Muscle of back (tissue), 13 donors: ENCODE measurements at places on chromosomes 5 and 9. TPM values are rescaled to one million over a fixed set of nuclear protein-coding genes. Genes with fewer than 3 reads are reported as not detected.

The HTR4 gene
- polyA plus RNA-seq = not detected

The KIF24 gene
- polyA plus RNA-seq = 14.5 TPM

The RLN2 gene
- not detected for polyA plus RNA-seq

The COX7C gene
- polyA plus RNA-seq = 982 TPM

The SOX30 gene
- 0.35 TPM for polyA plus RNA-seq

The ROPN1L gene
- polyA plus RNA-seq = 0.27 TPM

The IFNA2 gene
- polyA plus RNA-seq = not detected

The ARAP3 gene
- 15.6 TPM for polyA plus RNA-seq

The PCDHA8 gene
- polyA plus RNA-seq = 0.07 TPM

The HK3 gene
- polyA plus RNA-seq = 1.2 TPM

The THG1L gene
- polyA plus RNA-seq = 25.1 TPM

The PCDHB5 gene
- 3.6 TPM for polyA plus RNA-seq

The ARHGEF39 gene
- 4.9 TPM for polyA plus RNA-seq

The PAEP gene
- not detected for polyA plus RNA-seq

The PCDHB11 gene
- polyA plus RNA-seq = 3.5 TPM

The FSTL4 gene
- polyA plus RNA-seq = 1.5 TPM

The IQGAP2 gene
- polyA plus RNA-seq = 16.6 TPM

The CATSPER3 gene
- polyA plus RNA-seq = 0.24 TPM

The PCDHB3 gene
- 2.3 TPM for polyA plus RNA-seq

The ORM2 gene
- not detected for polyA plus RNA-seq

The PKD2L2 gene
- polyA plus RNA-seq = 0.52 TPM

The PCDHAC2 gene
- polyA plus RNA-seq = 1.5 TPM

The ELAVL2 gene
- 1.1 TPM for polyA plus RNA-seq

The PIP5K1B gene
- polyA plus RNA-seq = 1.4 TPM

The FER gene
- 12.5 TPM for polyA plus RNA-seq

The LRRC26 gene
- polyA plus RNA-seq = not detected

The RASGRF2 gene
- polyA plus RNA-seq = 0.89 TPM

The SPATA31C1 gene
- polyA plus RNA-seq = not detected

The KCNIP1 gene
- polyA plus RNA-seq = 5.6 TPM

The SVEP1 gene
- 24.9 TPM for polyA plus RNA-seq

The ADAMTS12 gene
- 22.6 TPM for polyA plus RNA-seq

The CYSRT1 gene
- polyA plus RNA-seq = 2.0 TPM
